ENCODE measurements at places on chromosomes 4 and X.

DNA sequence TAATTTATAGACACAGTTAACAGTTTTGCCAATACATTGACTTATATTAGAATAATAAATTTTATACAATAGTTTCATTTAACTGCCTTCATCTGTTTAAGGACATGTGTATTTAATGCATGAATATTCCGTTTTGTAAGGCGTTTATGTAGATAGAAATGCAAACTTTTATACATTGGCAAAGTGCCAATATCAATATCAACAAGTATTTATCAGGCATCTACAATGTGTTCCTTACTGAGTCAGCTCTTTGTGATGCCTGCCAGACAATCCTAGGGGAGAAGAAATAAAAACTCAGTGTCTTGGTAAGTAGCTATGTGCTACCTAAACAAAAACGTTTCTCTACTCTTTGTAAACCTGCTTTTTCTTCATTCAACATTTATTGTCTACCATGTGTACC lies 1142.2 kb downstream of the C4orf33 start:
- no peak for DNase-seq

DNA sequence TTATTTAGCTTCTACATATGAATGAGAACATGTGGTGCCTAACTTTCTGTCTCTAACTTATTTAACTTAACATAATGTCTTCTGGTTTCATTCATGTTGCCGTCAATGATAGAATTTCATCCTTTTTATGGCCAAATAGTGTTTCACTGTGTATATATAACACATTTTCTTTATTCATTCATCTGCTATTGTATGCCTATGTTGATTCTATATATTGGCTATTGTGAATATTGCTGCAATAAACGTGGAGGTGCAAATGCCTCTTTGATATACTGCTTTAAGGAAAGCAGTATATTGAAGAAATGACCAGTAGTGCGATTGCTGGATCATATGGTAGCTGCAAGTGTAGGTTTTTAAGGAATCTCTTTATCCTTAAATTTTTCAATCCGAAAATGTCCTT lies 10.0 kb upstream of the CSN1S1 start:
- no peak for DNase-seq

- no peak for DNase-seq
Observed at GRCh38 chr4:169167957-169168858, 102.5 kb downstream of the SH3RF1 start.

GRCh38 chr4:99275050-99275449 lies 15.7 kb downstream of the ADH1A start:
- DNase-seq = no peak

- DNase-seq = no peak
Observed at GRCh38 chrX:51824061-51824460, 69.4 kb upstream of the MAGED1 start.

DNA sequence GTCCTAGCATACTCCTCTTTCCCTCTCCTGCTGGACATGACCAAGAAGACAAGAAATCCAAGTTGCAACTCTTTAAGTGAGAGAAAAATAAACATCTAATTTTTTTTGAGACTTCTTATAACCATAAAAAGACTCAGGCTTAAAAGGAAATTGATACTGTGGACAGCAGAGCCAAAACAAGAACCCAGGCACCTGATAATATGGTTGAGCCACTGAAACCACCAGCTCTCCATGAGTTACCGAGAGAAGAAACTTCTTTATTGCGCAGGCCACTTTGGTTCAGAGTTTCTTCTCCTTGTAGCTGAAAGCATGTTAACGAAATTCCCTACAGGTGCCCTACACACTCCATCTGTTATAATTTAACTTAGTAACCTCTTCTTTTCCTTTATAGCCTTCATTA lies 11.3 kb upstream of the SPCS3 start:
- no peak for DNase-seq

DNA sequence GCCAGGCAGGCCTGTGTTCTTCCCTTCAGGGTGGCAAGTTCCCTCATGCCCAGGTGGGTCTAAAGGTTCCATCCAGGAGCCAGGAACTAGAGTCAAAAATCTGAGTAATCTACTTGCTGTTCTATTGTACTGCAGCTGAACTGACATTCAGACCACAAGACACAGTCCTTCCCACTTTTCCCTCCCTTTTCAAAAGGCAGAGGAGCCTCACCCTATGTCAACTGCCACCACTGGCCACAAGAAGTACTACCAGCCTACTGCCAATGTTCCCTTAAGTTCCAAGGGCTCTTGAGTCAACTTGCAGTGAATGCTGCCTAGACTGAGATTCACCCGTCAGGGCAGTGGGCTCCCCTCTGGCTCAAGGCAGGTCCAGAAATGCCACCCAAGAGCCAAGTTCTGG lies 133.5 kb downstream of the FAM47B start:
- no peak for DNase-seq

DNA sequence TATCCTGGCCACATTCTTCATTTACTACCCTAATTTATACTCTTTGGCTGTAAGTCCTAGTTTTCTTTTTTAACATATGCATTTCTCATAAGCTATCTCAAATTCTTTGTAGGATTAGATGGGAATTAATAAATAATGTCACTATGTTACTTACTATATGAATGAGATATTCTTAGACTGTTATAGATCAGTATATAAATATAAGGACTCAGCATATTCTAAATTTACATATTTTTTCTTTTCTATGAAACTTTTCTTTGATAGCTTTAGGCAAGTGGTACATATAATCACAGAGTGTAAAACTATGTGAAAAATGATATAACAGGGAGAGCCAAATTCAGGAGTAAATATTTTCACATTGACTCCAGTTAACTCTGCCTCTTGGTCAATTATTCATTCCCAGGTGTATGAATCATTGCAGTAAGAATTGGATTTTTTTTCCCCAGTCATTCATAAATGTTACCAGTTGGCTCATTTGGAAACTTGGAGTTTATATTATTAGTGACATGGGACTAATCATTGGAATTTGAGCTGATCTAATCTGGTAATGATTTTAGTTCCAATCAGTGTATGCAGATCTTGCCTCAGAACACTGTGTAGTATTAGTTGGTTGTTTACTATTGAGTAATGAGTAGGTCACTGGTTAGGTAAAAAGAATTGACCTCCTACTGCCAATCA lies 25.3 kb downstream of the FHIP1A start:
- DNase-seq = no peak

- DNase-seq = no peak
Observed at GRCh38 chrX:79452881-79453280, 85.7 kb upstream of the ITM2A start.

GRCh38 chrX:8190341-8190830 lies 19.3 kb upstream of the VCX2 start:
- DNase-seq = no peak

DNA sequence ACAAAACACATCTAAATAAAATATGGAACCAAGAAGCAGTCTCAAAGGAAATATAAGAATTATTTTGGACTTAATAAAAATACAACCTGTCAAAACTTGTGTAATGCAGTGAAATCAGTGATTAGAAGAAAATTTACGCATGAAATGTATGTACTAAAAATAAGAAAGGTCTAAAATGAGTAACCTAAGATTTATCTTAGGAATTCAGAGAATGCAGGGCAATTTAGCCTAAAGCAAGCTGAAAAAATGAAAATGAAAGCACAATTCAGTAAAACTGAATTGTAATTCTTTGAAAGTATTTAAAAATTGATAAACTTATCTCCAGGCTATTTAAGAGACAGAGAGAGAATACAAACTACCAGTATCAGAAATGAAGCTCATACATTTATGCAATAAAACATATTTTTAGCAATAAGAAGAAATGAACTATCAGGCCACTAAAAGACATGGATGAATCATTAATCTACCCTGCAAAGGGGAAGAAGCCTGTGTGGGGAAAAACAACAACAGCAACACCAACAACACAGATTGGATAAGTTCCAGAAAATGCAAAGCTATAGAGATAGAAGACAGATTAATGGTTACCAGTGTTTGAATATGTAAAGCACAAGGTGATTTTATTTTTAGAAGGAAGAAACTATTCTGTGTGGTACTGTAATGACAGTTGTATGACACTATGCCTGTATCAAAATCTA lies 442.0 kb upstream of the ADGRL3 start:
- no peak for DNase-seq

DNA sequence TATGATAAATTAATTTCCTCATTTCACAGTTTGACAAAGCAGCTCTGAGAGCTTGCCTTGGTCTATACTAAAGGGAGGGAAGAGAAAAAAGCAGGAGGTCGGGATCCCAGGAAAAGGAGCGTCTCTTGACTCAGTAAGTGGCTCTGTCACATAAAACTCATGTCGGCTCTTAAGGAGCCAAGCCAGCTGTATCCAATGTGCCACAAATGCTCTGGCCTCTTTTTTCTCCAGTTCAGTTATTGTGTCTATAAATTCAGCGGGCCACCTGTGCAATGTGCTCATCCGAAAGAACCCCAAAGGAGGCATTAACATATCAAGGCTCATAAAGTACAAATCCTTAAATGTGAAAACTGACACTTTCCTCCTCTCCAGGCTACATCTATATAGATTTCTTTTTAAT lies 337.7 kb upstream of the FAM241A start:
- DNase-seq = no peak

DNA sequence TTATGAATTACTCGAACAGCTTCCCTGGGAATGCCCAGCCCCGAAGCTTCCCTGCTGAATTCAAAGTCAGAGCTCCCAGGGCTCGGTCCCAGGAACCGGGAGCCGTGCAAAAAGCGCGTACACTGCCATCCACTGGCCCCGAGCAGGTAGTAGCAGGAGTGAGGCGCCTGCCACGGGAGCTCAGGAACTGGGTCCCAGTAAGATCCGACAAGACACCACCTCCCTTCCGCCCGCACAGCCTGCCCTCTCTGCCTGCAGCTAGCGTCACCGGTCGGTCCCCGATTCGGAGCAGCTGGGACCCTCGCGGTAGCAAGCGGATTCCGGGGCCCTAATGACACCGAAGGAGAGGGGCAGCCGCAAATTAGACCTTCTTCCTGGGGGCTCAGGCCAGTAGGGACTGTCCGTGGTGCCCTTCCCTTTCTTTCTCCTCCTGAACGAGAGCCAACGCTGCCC lies 1.2 kb downstream of the CORIN start:
- peak; percentile 85 for DNase-seq

GRCh38 chrX:139844163-139844562 lies 88.7 kb downstream of the ATP11C start:
- peak; percentile 24 for DNase-seq

DNA sequence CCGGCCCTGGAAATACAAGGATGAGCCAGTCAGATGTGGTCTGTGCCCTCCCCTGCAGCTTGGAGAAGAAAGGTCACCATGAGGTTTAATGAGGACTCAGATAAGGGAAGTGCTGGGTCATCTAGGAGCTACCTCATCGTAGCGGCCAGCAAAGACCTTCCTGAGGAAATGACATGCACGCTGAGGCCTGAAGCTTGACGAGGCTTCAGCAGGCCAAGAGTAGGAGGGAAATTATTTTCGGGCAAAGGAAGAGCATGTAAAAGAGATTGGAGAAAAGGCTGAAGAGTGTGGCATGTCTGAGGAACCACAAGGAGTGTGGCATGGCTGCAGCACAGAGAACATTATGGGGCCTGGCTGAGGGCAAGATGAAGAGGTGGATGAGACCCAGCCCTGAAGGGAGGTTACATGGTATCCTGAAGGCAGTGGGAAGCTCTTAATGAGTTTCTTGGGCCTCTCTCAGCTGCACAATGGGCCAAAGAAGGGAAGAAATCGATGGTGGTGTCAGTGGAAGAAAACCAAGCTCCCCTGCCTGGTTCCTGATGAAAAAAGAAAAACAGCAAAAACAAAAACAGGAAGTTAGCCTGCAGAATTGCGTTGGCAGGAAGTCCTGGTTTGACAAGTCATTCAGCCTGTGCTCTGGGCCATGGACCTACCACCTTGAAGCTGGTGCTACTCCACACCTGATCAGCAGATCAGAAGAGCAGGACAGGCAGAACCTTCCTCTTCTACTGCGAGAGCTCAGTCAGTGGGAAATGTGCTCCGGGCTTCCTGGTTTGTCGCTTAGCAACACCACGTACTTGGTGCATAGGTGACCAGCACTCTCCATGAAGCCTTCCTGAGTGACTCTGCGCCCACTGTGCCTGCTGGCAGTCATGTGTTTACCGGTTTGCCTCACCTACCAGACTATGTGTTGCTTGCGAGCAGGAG lies 134.5 kb upstream of the KLF3 start:
- peak; percentile 65 for DNase-seq

DNA sequence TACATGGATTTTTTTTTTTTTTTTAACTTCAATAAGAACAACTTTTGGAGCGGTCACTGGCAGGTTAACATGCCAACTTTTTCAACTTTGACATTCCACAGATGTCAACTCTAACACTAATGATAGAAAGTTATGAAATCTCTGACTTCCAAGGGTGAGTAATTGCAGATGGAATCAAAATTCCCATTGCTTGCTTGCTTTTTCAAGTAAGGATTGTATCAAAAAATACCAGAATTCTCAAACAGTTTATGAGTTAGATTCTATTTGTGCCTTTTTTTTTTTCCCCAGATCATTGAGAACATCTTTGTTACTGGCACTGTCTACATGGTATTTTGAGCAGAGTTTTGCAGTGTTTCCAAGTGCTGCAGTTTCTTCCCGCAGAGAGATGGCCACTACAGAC lies 50.3 kb upstream of the OTUD4 start:
- no peak for DNase-seq

DNA sequence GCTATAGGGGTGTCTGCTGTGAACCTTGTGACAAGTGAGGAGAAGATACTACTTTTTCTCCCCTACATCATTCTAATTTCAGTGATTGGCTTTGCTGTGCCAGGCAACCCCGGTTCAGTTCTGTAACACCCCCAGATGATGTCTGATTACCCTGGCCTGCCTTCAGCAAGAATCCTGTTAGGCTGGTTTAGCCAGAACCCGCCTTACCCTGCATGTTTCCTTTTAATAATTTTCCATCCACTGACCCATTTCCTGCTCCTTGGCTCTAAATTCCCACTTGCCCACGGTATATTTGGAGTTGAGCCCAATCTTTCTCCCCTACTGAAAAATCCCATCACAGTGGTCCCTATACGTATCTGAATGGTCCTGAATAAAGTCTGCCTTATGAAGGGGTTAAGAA lies 46.5 kb upstream of the HPSE start:
- DNase-seq = no peak

DNA sequence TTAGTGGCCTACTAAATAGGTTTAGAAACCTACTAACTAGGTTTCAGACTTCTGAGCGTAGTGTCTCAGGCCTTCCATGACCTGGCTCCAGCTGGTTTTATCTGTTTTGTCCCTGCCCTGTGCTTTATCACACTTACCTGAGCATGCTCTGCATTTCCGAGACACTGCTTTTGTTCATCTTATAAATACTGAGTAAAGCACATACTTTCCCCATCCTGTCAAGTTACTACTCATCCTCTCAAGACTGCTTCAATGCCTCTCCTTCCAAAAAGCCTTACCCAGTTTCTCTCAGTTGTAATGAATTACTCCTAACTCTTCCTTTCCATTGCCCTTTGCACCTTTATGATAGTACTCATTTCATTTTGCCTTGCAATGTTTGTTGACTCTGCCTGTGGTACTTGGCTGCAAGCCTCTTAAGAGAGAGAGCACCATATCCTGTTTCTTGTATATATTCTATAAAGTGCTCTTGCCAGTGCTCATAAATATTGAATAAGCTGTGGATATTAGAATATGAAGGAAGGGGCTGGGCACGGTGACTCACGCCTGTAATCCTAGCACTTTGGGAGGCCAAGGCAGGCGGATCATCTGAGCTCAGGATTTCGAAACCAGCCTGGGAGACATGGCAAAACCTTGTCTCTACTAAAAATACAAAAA lies 34.4 kb downstream of the SLAIN2 start:
- DNase-seq = peak; percentile 49
